ENCODE measurements at places on chromosomes 6 and 20. TPM values are rescaled to one million over a fixed set of nuclear protein-coding genes. Genes with fewer than 3 reads are reported as not detected.
A peak's percentile ranks its signal among the peaks of the same experiment; 100 is the strongest.

EFCAB8 gene
- total RNA-seq, result not detected

MCCD1 gene
- not detected for total RNA-seq

ERGIC3 gene
- total RNA-seq, result 271 TPM

ZDHHC14 gene
- 7.1 TPM for total RNA-seq

TTLL9 gene
- total RNA-seq, result 0.34 TPM

NCOA7 gene
- 2.8 TPM for total RNA-seq

SNX9 gene
- total RNA-seq, result 17.8 TPM

DNA sequence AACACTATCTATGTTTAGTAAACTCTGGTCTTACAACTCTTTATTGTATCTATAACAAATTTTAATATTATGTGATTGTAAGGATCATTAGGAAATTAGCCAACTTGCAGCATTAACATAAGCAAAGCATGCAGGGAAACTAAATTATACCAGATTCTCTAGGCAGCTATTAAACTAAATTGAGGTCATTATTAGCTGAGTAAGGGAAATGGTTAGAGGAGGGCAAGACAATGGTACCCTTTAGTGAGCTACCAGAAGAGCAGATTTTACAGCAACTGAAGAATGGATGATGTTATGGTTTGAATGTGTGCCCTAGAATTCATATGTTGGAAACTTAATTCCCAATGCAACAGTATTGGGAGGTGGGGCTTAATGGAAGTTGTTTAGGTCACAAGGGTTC, 79.1 kb downstream of the SMPDL3A start:
- H3K4me3 ChIP-seq, result no peak overlapping the region
- DNase-seq, result no peak
- no peak overlapping the region for H3K27ac ChIP-seq

DNA sequence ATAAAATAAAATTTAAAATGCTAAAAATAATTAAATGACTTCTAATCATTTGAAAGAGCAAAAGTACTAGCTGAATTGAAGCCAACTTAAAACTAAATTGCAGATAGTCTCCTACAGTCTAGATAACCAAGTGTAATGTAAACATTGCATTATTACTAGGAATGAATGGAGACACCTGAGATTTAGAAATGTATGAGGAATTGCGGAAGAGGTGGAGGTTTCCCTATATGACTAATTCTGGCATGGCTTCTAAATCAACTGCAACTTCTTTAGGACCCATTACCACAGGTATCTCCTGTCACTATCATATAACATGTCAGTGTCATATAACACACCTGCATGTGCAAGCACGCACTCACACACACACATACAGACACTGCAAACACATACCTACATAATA, 13.2 kb upstream of the GPR6 start:
- H3K4me1 ChIP-seq, result no peaks in the 10 kb centered on the region
- H3K27me3 ChIP-seq, result peaks cover 36% of the 10 kb centered on the region
- H3K36me3 ChIP-seq, result no peaks in the 10 kb centered on the region
- H3K27ac ChIP-seq, result no peak overlapping the region

DNA sequence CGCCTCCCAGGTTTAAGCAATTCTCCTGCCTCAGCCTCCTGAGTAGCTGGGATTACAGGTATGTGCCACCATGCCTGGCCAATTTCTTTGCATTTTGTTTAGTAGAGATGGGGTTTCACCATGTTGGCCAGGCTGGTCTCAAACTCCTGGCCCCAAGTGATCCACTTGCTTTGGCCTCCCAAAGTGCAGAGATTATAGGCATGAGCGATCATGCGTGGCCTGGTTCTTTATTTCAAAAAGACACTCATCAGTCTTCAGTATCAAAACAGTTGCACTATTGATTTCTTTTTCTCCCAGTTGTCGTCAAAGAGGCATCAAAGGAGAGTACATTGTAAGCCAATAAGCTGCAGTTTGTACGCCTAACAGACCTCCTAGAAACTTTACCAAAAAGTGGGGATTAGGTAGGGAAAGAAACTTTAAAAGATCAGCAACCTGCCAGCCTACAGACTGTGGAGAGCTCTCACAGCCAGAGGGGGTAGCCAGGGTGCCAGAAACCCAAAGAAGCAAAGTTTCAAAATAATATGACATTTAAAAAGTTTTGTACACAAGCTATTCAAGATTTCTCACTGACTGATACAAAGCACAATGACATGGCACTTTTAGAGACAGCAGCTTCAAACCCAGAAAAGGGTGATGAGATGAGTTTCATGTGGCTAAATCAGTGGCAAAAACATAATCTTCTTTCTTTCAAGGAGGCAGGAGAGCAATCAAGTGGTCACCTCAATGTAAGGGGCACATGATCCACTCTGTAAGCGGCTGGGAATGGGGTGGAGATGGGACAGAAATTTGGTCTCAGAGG, 83.0 kb upstream of the RALY start:
- no peaks in the 10 kb centered on the region for H3K36me3 ChIP-seq
- no peaks in the 10 kb centered on the region for H3K27me3 ChIP-seq
- peak; percentile 30 for DNase-seq
- H3K27ac ChIP-seq, result peak overlapping the region; percentile 30

- H3K4me3 ChIP-seq, result no peak overlapping the region
- H3K27me3 ChIP-seq, result no peaks in the 10 kb centered on the region
- H3K4me1 ChIP-seq, result peaks cover 4% of the 10 kb centered on the region
- DNase-seq, result no peak
- no peak overlapping the region for H3K27ac ChIP-seq
Observed at GRCh38 chr6:25965058-25965457, 2.5 kb downstream of the TRIM38 start.

All from neural progenitor cell (in vitro differentiated cells).